ENCODE measurements at places on chromosomes 7 and 10.

- DNase-seq = no peak
These were observed 12.8 kb downstream of the CPXM2 start for GRCh38 chr10:123878666-123879303.

- DNase-seq = no peak
These were observed 4.0 kb upstream of the SVOPL start for GRCh38 chr7:138705167-138705566.

DNA sequence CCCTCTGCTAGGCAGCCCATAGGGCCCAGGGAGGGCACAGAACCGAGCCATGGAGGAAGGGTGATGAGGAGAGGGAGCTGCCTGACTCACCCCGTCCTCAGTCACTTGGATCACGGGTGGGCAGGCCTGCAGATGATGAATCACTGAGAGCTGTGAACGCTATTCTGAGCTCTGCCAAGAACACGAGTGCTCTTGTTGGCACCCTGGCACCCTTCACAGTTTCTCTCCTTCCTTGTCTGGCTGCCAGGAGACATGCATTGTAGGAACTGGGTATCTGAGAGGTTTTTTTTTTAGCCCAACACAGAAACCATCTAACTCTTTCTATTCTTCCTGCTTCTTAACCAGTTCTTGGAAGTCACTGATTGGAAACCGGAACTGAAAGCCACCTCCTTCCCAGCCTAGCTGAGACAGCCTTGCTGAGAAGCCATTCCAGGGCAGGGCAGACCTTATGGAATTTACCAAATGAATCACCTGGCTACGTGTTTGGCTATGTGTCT, 82.1 kb downstream of the SLC37A3 start:
- DNase-seq = peak; percentile 62

GRCh38 chr7:19869979-19870378, 96.6 kb upstream of the TMEM196 start:
- DNase-seq = no peak

- no peak for DNase-seq
These were observed 65.0 kb upstream of the PFKP start for GRCh38 chr10:3002304-3002703.

GRCh38 chr10:97585439-97585811, 1.2 kb downstream of the HOGA1 start:
- DNase-seq = peak; percentile 48
